ENCODE measurements at places on chromosomes 16 and 17. TPM values are rescaled to one million over a fixed set of nuclear protein-coding genes. Genes with fewer than 3 reads are reported as not detected.

DNA sequence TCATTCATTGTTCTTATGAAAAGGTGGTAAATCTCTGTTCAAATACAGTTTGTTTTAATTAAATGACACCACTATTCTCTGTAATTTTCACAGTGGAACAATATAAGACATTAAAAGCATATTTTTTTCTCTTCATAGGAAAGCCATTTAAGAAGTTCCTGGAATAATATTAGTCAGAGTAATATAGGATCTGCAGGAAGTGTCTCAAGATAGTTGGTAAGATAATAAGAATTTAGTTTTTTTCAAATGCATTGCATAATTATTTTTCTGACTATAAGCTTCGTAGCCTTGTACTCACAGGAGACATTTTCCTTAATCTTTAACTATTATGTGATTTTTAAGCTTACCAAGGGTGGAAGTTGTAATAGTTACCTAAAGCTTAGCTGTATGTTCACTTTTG, 16.9 kb downstream of the STXBP4 start:
- H3K27me3 ChIP-seq = no peaks in the 10 kb centered on the region
- no peaks in the 10 kb centered on the region for H3K36me3 ChIP-seq
- no peak for DNase-seq
- H3K4me3 ChIP-seq = no peak overlapping the region
- no peaks in the 10 kb centered on the region for H3K4me1 ChIP-seq
- no peak overlapping the region for H3K27ac ChIP-seq

DNA sequence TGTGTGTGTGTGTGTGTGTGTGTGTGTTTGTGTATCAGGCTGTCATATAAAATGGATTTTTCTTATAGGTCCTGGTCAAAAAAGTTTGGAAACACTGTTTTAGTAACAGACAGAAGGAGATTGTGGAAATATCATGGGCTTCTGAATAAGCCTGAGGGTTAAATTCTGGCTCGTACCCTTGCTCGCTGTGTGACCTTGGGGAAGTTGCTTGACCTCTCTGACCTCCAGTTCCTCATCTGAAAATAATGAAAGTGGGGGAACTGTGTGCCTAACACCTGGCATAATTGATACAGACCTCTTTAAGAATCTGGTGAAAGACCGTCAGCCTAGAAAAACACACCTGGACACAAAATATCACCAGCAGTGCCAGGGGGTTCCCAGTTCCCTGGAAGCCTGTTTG, 25.6 kb upstream of the PIK3R6 start:
- no peak overlapping the region for H3K27ac ChIP-seq
- no peaks in the 10 kb centered on the region for H3K27me3 ChIP-seq
- H3K36me3 ChIP-seq = no peaks in the 10 kb centered on the region

DNA sequence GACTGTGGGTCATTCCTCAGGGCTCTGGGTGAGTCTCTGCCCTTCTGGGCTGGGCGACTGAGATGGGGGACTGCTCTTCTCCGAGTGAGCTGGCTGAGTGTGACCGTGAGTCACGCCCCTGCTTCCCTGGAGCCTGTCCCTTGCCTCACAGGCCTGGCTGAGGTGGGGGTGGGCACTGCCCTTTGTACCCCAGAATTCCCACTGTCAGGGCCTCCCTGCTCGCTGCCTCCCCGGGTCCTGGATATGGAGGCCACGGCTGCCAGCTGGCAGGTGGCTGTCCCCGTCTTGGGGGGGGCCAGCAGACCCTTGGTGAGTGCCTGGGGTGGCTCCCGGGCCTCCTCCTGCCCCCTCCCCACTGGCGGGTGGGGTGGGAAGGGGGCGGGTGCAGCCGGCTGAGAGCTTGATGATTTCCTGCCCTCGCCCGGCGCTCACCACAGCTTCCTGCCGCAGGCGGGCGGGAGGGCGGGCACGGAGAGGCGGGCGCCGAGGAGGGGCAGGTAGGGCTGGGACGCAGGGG, at the start of gene LAT:
Gene LAT (plus strand): TSS at position 434 of the 517 bp plus-strand sequence. CDS start 366 bp downstream, outside the sequence.
- no peak within 1 kb of the TSS for H3K27ac ChIP-seq
- H3K4me3 ChIP-seq = no peak within 1 kb of the TSS
- H3K27me3 ChIP-seq = no peaks in the 10 kb centered on the region
- H3K36me3 ChIP-seq = no peaks in the 10 kb centered on the region
- no peaks in the 10 kb centered on the region for H3K4me1 ChIP-seq
- DNase-seq = no peak

DNA sequence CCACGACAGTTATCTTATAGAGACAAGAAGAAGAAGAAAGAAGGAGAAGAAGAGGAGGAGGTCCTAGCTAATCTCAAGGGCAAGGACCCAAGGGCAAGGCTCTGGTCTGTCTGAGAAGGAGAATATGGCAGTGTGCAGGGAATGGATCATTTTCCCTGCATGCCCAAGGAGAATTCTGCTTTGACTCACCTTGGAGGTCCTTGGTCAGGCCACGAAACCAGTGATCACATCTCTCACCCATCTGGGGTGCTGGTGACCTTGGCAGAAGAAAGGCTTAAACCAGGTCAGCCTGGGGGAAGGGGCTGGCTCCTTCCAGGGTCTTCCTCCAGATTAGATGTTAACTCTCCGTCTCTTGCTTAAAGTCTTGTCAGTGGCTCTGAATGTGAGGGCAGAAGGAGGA, 1.6 kb upstream of the FMNL1 start:
- H3K27me3 ChIP-seq = no peaks in the 10 kb centered on the region
- H3K36me3 ChIP-seq = no peaks in the 10 kb centered on the region
- H3K27ac ChIP-seq = no peak overlapping the region
- no peak overlapping the region for H3K4me3 ChIP-seq
- no peaks in the 10 kb centered on the region for H3K4me1 ChIP-seq

DNA sequence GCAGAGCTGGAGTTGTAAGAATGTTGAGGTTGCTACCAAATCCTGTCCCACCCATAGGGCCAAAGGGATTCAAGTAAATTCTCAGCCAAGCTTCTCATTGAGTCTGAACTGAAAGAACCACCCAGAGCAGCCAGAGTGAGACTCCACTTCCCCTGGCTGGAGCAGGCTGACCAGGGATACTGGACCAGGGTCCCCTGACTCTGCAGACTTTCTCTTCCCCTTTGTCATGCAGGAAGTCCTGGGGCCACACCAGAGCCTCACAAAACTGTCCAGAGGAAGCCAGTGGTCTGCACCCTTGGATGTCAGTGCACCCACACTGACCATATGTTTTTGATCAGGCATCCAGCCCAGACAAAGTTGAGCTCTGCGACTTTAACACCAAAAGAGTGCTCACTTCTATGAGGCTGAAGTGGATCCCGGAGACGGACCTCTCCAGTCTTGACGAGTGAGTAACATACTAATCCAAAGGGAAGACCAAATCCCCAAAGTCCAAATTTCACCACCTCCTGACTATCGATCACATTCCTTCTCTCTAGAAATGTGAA, 4.1 kb downstream of the NXN start:
- no peaks in the 10 kb centered on the region for H3K36me3 ChIP-seq
- no peak for DNase-seq
- peak overlapping the region; percentile 17 for H3K27ac ChIP-seq
- no peak overlapping the region for H3K4me3 ChIP-seq
- no peaks in the 10 kb centered on the region for H3K27me3 ChIP-seq

GRCh38 chr17:39633570-39634183, 3.3 kb upstream of the STARD3 start:
- H3K36me3 ChIP-seq = no peaks in the 10 kb centered on the region
- H3K27ac ChIP-seq = no peak overlapping the region
- no peaks in the 10 kb centered on the region for H3K27me3 ChIP-seq

DNA sequence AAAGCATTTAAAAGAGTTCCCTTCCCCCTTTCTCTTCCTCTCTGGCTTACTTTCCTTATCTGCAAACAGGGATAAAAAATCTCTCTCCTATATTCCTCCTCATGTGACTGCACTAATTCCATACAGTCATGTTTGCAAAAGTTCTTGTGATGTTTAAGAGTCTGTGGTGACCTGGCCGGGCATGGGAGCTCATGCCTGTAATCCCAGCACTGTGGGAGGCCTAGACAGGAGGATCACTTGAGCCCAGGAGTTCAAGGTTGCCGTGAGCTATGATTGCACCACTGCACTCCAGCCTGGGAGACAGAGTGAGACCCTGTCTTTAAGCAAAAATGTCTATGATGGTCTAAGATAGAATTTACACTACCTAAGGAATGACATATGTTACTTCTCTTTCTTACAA, 19.6 kb downstream of the NOG start:
- no peaks in the 10 kb centered on the region for H3K36me3 ChIP-seq
- no peaks in the 10 kb centered on the region for H3K4me1 ChIP-seq

- no peaks in the 10 kb centered on the region for H3K36me3 ChIP-seq
- H3K27ac ChIP-seq = no peak overlapping the region
- no peaks in the 10 kb centered on the region for H3K27me3 ChIP-seq
- H3K4me1 ChIP-seq = no peaks in the 10 kb centered on the region
- no peak overlapping the region for H3K4me3 ChIP-seq
These were observed 185.9 kb downstream of the KCNJ2 start for GRCh38 chr17:70355185-70355584.

- H3K27ac ChIP-seq = no peak overlapping the region
- no peak for DNase-seq
- H3K27me3 ChIP-seq = no peaks in the 10 kb centered on the region
- no peaks in the 10 kb centered on the region for H3K36me3 ChIP-seq
These were observed 18.2 kb upstream of the HLF start for GRCh38 chr17:55246583-55246982.

GRCh38 chr16:71426069-71426879, 15.6 kb downstream of the TLE7 start:
- H3K27me3 ChIP-seq = no peaks in the 10 kb centered on the region
- no peak overlapping the region for H3K27ac ChIP-seq
- DNase-seq = no peak
- H3K4me1 ChIP-seq = no peaks in the 10 kb centered on the region
- H3K4me3 ChIP-seq = peak overlapping the region; percentile 28

DNA sequence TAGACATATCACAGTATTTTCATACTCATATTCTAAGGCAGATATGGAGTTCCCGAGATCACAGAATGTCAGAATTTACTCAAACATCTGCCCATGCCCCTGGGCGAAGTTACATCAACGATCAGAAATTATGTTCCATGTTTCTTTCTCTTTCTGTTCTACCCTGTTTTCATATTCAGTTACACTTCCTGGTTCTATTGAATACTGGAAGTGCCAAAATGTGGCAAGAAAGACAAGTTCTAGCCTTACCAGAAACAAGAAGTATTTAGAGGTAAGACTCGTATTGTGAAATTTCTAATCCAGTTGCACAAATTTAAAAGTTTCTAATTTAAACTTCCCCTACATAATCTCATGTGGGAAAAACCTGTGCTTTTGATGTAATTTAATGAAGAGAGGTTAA, 36.1 kb downstream of the KCNJ2 start:
- no peak overlapping the region for H3K27ac ChIP-seq
- no peaks in the 10 kb centered on the region for H3K27me3 ChIP-seq
- H3K4me1 ChIP-seq = no peaks in the 10 kb centered on the region
- H3K36me3 ChIP-seq = no peaks in the 10 kb centered on the region
- DNase-seq = no peak

DNA sequence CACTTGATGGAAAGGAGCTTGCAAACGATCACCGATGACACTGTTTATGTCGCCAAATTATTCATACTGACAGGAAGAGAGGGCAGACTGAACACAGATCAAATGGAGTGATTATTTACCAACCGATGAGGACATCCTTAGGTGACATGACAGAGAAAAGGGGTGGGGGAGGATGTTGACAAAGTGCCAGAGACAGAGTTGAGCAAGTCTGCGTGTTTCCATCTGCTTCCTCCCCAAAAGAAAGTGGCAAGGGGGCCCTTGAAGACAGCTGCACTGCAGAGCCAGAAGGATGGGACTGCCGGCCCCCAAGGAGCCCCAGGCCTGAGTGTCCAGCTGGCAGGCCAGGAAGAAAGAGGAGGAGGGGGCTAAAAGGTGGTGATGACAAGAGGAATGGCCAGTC, 191.0 kb upstream of the RPL38 start:
- H3K36me3 ChIP-seq = no peaks in the 10 kb centered on the region
- H3K27ac ChIP-seq = no peak overlapping the region
- no peak for DNase-seq
- no peak overlapping the region for H3K4me3 ChIP-seq
- no peaks in the 10 kb centered on the region for H3K4me1 ChIP-seq
- no peaks in the 10 kb centered on the region for H3K27me3 ChIP-seq

DNA sequence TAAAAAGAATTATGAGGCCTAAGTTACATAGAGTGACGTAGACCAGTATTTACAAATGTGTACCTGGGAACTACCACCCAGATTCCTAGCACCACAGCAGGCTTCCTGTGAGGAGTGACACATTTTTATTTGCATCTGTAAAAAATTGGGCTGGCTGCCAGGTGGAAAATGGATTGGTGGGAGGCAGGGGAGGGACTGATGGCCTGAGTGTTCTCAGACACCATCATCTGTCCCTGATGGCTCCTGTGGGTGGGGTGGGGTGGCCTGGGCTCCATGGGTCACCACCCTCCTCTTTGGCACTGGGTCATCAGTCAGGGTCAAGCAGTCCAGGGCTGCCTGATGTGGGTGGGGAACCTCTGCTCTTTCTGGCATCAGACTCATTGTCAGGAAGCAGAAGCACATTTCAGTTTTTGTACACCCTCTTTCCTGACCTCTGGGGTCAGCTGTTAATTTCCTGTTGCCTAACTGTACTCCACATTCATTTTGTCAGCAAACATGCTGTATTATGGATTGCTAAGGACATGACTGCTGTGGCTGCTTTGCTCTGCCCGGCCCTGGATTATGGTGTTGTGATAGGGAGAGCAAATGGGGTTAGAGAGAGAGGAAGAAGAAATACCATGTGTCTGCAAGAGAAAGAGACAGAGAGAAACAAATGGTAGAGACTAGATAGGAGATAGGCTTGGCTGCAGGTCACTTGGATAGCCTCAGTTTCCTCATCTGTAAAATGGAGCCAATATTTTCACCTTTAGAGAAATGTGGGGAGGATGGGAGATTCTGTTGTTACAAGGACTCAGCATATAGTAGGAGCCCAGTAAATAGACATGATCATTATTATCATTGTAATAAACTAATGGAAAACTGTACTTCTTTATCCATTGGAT, 11.6 kb upstream of the MFAP4 start:
- H3K36me3 ChIP-seq = no peaks in the 10 kb centered on the region
- no peak overlapping the region for H3K4me3 ChIP-seq
- no peaks in the 10 kb centered on the region for H3K27me3 ChIP-seq
- no peak for DNase-seq
- H3K27ac ChIP-seq = peak overlapping the region; percentile 35

GRCh38 chr17:1878419-1879121, 48.8 kb downstream of the RPA1 start:
- H3K27me3 ChIP-seq = no peaks in the 10 kb centered on the region
- no peak for DNase-seq
- no peaks in the 10 kb centered on the region for H3K4me1 ChIP-seq
- H3K4me3 ChIP-seq = no peak overlapping the region
- no peaks in the 10 kb centered on the region for H3K36me3 ChIP-seq

- DNase-seq = no peak
- no peaks in the 10 kb centered on the region for H3K4me1 ChIP-seq
- H3K4me3 ChIP-seq = peak overlapping the region; percentile 96
- peak overlapping the region; percentile 99 for H3K27ac ChIP-seq
- H3K36me3 ChIP-seq = no peaks in the 10 kb centered on the region
These were observed 541 bp upstream of the RBBP6 start for GRCh38 chr16:24538756-24539294.

GRCh38 chr16:85381738-85382592, 231.2 kb upstream of the GSE1 start:
- DNase-seq = no peak
- no peaks in the 10 kb centered on the region for H3K27me3 ChIP-seq
- no peaks in the 10 kb centered on the region for H3K36me3 ChIP-seq
- H3K4me3 ChIP-seq = no peak overlapping the region
- H3K4me1 ChIP-seq = no peaks in the 10 kb centered on the region
- no peak overlapping the region for H3K27ac ChIP-seq

PPP1R27 gene
- total RNA-seq = not detected

SLC12A4 gene
- 137 TPM for total RNA-seq

WNT9B gene
- total RNA-seq = not detected

SECTM1 gene
- total RNA-seq = 3.5 TPM

NPIPA2 gene
- not detected for total RNA-seq

IRX3 gene
- 1.5 TPM for total RNA-seq

ABAT gene
- total RNA-seq = 7.3 TPM

Measured in uterus (tissue), 4 donors.